ENCODE measurements at places on chromosomes 3 and 15. TPM values are rescaled to one million over a fixed set of nuclear protein-coding genes. Genes with fewer than 3 reads are reported as not detected.
A peak's percentile ranks its signal among the peaks of the same experiment; 100 is the strongest.

The OR5K2 gene
- not detected for total RNA-seq

- no peak for DNase-seq
These were observed 3.9 kb upstream of the VPS8 start for GRCh38 chr3:184808021-184808420.

DNA sequence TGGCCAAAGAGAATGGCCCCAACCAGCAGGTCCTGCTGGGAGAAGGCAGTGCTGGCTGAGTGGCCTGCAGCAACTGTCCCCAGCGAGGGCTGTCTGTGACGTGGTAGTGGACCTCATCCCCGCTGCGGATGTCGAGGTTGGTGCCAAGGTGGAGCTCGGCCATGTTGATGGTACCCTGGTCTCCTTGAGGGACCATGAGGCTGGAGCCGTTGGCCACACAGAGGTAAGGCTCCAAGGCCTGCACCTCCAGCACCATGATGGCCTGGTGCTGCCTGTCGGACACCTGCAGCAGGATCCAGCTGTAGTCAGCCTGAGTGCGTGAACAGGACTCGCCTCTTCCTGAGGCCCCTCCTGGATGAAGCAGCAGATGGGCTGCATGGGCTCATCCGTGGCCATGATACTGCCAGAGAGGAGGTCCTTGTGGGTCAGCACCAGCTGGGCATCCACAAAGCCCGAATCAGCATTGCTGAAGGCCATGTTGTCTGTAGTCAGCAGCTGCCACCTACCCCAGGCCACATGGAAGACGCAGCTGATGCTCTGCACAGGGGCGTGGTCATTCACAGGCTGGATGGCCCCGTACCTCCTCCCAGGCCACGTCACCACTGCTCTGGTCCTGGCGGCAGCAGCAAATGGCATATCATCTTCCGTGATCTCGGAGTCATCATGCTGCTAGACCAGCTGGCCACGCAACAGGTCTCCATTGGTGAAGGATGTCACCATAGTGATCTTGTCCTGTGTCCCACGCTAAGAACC lies 167.5 kb downstream of the GOLGA6L4 start:
- DNase-seq: no peak

- DNase-seq: no peak
These were observed 14.4 kb downstream of the DAG1 start for GRCh38 chr3:49484471-49484870.

The C2CD4B gene
- 1.2 TPM for total RNA-seq

DNA sequence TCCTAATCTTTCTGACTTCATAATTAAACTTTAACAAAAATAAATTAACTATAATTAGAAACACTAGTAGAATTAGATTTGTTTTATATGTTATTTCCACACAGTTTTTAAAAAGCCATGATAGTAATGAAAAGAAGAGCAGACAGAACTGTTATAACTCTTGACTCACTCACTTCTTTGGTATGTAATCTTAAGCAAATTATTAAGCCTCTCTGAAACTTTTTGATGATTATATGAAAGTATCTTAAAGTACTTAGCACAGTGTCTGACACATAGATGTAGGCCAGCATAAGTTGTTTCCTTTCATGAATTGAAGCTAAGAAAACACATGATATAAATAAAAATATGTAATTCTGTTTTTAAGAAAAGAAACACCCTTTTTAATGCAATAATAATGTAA lies 123.6 kb upstream of the MLF1 start:
- no peak for DNase-seq

DNA sequence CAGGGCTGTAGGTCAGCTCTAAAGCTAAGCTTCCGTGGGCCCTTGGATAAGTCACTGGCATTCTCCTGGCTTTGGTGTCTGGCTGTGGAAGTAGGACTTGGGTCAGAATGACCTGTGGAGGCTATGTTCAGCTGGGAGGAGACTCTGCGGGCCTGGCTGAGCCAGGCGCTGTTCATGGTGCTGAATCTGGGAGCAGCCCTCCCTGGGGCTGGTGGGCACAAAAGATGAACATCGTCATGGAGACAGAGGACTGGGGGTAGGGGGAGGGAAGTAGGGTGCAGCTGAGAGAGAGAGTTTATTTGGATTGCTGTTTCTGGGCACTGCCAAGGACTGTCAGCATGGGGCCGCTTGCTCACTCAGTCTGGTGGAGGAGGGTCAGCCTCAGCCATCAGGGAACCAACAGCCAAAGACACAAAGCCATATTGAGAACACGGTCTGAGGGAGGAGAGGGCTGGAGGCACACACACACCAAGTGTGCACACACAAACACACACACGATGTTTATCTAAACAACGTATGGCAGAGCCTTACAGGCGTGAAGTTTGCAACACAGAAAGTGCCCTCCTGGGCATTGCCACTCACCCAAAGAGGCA lies 120.7 kb upstream of the LINGO1 start:
- DNase-seq: no peak

The CLN6 gene
- total RNA-seq: 22.0 TPM

The ATP11B gene
- total RNA-seq: 103 TPM

DNA sequence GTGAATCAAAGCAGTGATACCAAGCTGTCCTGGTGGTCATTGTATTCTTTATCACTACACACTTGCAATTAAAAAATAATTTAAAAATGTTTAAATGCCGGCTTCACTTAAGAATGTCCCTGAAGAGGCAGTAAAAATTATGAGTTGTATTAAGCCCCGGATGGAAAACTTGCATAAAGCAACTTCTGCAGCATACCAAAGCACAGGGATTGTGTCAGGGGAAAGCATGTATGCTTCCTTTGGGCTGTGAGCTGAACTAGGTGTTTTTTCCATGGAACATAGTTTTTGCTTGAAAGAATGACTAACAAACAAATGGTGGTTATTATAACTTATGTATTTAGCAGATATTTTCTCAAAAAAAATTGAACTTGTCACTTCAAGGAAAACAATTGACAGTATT lies 143.1 kb downstream of the ARNT2 start:
- no peak for DNase-seq

- DNase-seq: no peak
These were observed 198.0 kb downstream of the EPHB1 start for GRCh38 chr3:134993011-134993410.

DNA sequence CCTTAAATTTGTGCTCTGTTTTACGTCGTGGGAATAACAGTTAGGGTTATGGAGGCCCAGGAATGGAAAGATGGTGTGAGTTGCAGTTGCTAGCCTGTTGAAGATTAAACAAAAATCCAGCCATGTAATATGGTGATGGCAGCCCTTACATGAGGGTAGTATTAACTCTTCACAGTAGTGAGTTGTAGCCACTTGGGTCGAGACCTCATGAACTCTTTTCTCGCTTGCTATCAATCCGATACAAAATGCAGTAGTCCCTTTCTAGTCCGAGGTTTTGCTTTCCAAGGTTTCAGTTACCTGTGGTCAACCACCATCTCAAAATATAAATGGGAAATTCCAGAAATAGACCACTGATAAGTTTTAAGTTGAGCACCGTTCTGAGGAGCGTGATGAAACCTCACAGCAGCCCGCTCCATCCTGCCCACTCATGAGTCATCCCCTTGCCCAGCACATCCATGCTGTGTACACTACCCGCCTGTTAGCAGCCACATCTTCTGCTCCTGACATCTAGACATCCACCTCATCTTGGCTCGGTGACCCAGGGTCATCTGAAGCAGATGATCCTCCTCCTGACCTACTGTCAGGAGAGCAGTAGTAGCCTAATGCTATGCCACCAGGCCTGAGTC lies 177.9 kb downstream of the CDIN1 start:
- DNase-seq: no peak

DNA sequence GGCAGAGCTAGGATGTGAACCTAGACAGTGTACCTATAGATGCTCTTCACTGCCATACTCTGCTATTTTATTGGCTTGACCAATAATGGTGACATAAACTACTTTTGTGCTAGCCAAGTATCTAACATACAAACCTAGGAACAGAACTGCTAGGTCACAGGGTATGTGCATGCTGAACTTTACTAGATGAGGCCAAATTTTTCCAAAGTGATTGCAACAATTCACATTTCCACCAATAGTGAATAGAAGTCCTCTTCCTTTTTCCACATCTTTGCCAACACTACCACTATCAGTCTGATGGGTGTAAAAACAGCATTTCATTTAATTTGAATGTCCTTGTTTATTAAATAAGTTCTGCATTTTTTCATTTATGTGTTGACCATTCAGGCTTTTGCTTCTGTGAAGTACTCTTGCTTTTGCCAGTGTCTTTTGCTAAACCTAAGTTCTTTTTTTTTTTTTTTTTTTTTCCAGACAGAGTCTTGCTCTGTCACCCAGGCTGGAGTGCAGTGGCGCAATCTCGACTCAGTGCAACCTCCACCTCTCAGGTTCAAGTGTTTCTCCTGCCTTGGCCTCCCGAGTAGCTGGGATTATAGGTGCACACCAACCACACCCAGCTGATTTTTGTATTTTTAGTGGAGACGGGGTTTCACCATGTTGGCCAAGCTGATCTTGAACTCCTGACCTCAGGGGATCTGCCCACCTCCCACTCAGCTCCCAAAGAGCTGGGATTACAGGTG lies 54.1 kb downstream of the DCAF1 start:
- no peak for DNase-seq

DNA sequence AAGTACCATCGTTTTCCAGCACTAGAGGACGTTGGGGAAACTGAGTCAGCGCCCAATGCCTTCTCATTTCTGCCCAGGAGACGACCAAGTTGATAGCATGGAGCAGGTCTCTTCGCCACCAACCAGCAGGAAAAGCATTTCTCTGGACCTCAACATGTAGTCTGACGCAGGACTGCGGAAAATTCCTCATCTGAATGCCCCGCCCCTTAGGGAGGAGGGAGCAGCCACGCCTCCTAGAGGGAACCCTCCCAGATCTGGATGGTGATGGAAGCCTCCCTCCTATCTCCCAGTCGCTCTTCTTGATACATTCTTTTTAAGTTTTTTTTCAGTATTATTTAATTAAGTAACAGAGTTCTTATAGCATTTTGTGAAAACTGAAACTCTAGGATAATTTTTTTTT lies 17.4 kb upstream of the MINDY4B start:
- no peak for DNase-seq

DNA sequence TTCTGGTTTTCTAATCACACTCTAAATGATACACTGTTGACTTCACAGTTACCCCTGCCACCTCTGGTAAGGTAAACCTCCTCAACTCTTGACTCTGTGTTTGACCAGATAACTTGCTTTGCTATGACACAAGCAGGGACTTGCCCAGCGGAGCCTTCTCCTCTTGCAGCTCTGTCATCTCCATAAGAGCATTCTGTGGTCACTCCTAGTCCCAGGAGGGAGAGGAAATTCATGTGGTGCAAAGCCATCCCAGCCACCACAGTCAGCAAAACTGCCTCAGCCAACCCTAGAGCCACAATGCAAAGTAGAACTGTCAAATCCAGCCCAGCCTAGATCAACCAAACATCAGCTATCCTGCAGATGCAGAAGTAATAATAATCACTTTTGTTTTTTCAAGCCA lies 144.7 kb upstream of the GADL1 start:
- DNase-seq: no peak

- no peak for DNase-seq
These were observed 69.8 kb downstream of the CHRNA7 start for GRCh38 chr15:32099956-32100684.

GRCh38 chr3:169663951-169664820 lies 674 bp upstream of the MECOM start:
- no peak for DNase-seq

DNA sequence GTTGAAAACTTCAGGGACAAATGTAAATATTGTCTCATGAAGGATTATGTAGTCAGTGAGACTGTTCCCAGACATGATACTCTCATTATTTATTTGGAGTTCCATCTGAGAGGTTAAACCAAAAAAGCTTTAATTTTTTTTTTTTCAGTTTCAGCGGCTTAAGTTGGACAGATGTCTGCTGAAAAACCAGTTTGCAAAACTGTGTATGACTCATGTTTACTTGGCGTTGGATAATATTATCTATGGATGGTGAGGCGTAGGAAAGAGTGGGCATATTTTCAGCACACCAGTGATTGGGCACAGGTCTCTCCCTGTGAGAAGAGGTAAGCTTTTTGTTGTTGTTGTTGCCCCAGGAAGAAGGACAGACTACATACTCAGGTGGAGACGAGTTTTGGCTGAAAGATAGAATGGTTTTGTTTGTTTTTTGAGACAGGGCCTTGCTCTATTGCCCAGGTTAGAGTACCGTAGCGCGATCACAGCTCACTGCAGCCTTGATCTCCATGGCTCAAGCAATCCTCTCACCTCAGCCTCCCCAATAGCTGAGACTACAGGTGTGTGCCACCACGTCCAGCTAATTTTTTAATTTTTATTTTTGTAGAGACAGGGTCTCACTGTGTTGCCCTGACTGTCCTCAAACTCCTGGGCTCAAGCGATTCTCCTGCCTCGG lies 16.4 kb upstream of the ANXA2 start:
- no peak for DNase-seq

The ANKRD63 gene
- total RNA-seq: not detected

GRCh38 chr3:130411320-130411719 lies 65.8 kb downstream of the COL6A5 start:
- no peak for DNase-seq

DNA sequence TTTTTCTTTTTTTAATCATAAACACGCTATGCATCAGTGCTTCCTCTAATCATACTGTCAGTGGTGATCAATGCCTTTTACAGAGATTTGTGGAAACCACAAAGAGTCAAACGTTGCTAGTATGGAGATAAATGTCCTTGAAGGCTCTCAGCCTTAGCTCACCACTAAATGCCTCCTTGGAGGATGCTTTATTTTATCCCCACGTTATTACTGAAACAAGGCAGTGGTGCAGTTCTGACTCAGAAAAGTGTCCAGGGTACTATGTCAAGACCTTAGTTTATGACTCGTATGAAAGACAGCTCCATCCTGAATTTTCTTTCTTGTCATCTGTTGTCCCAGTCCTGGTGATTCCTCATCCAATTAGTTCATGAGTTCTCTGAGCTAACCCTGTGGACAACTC lies 1146.7 kb downstream of the IGSF11 start:
- no peak for DNase-seq

- no peak for DNase-seq
These were observed 135.5 kb upstream of the TTC14 start for GRCh38 chr3:180466401-180467011.

The AGBL1 gene
- total RNA-seq: 0.07 TPM

- peak; percentile 68 for DNase-seq
These were observed 835 bp downstream of the MEIS2 start for GRCh38 chr15:37099319-37100108.

GRCh38 chr15:75307778-75308390 lies 25.2 kb downstream of the GOLGA6D start:
- DNase-seq: no peak

DNA sequence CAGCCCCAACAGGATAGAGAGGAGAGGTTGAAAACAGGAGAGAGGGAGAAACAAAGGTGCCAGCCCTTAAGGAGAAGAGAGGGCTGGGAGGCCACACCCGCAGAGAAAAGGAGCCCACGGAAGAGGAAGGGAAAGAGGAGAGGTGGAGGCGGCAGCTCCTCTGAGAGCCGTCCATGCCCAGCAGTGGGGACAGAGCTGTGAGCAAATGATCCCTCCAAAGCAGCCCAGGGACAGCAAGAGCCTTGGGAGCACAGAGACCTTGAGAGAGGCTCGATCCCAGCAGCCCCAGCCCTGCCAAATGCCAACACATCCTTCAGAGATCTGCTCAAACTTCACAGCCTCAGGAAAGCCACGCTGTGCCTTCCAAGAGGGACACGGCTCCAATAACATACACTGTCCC lies 66.7 kb upstream of the CORO2B start:
- no peak for DNase-seq

- DNase-seq: peak; percentile 63
These were observed 112.8 kb downstream of the LPP start for GRCh38 chr3:188266562-188267274.

All from uterus (tissue), 4 donors.